ENCODE measurements at places on chromosomes 5 and 9.

GRCh38 chr9:109953813-109954497 is 174.0 kb downstream of the PALM2AKAP2 start:
- no peak for DNase-seq

GRCh38 chr9:124697326-124698200 is 73.5 kb downstream of the NR6A1 start:
- DNase-seq: no peak

- no peak for DNase-seq
Observed at GRCh38 chr5:132595624-132596023, 38.8 kb downstream of the RAD50 start.

DNA sequence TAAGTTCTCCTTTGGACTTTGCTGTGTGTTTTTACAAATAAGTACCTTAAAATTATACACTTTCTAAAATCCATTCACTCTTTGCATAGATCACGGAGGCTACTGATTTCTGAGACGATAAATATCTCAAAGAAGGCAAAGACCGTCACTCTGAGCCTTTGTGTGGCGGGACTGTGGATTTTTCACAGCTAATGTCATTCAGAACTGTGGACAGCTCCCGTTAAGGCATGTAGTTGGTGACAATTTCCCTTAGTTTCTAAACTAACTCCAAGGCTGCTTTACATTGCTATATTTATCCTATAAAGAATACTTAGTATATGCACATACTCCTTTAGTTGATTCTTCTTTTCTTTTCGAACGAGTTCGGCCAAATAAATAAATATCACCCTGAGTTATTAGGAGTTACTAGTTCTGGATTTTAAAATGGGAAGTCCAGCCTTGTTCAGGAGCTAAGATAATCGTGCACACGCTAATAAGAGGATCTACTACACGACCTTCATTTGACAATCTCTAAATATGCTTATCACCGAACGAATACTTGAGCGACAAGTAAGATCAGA is 1.8 kb downstream of the HCN1 start:
- no peak for DNase-seq

GRCh38 chr9:127451858-127452656 is 747 bp downstream of the LRSAM1 start:
- no peak for DNase-seq

- no peak for DNase-seq
Observed at GRCh38 chr9:90251316-90251715, 391.3 kb downstream of the DIRAS2 start.

GRCh38 chr9:95626885-95627558 is 110.3 kb upstream of the PTCH1 start:
- DNase-seq: no peak

GRCh38 chr5:36529142-36529541 is 77.3 kb upstream of the SLC1A3 start:
- DNase-seq: no peak

GRCh38 chr5:176441921-176442323 is 6.3 kb upstream of the FAF2 start:
- no peak for DNase-seq

DNA sequence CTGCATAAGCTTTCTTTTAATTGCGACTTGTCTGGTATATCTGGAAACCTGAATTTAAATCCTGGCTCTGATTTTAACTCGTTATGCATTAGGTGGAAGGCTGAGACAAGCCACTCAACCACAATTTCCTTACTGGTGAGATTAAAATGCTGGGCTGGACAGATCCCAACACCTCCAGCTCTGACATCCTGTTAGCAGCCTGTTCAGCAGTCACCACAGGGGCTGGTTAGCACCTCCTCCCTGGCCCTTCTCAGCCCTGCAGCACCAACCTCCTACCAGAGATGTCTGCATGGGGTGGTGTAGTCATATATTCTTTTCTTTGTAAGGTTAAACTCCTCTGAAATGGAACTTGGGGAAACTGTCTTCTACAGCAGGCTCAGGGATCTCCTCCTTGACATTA is 156.5 kb upstream of the NFIL3 start:
- no peak for DNase-seq

GRCh38 chr5:10329820-10330481 is 22.2 kb upstream of the CMBL start:
- no peak for DNase-seq

DNA sequence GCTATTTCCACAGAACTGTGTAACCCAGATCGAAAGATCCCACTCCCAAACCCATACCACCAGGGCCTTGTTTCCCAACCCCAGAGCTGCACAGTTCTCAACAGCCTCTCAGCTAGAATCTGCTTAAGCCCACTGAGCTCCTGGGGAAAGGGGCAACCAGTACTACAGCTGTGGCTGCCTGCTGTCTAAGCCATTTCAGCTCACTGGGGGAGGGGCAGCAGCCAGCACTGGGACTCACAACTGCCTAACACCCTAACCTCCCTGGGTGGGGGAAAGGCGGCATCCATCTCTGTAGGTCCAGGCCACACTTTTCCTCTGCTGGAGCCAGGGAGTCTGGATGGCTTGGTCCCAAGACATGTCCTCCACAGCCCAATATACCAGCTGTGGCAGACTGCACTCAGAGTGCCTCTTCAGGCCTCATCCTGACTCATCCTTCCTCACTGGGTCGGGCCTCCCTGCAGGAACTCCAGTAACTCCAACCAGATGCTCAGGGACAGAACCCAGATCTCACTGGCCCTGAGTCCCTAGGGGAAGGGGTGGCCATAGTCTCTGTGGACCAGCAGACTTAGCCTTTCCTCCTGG is 241.4 kb downstream of the HINT1 start:
- no peak for DNase-seq

GRCh38 chr5:33612386-33612785 is 171.6 kb downstream of the TARS1 start:
- DNase-seq: no peak

DNA sequence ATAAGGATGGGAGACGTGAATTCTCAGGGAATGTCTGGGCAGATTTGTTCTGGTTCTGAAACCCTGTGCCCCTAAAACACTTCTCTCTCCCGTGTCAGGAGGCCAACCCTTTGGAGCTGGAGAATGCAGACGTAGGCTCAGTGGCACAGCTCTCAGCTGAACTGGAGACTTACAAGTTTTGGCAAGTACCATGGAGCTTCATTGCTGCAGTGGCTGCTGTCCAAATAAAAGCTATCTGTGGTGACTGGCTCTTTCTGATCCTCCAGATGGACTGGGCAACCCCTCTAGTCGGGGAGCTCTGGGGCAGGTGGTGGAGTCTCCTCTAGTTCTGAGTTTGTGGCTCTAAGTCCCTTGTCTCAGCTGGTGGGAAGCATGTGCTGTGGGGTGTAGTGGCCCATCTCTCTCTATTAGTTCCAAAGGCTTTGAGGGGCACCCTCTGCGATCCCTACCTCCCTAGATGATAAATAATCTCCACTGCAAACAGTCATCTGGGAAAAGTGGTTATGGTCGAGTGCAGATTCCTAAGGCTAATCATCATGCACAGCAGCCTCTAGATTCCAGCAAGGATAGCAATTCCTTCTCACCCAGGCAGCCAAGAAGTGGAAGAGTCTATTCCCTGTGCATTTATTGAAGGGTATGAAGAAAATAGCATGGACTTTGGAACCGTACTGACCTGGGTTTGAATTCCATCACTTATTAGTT is 204.2 kb upstream of the KLF4 start:
- DNase-seq: no peak

DNA sequence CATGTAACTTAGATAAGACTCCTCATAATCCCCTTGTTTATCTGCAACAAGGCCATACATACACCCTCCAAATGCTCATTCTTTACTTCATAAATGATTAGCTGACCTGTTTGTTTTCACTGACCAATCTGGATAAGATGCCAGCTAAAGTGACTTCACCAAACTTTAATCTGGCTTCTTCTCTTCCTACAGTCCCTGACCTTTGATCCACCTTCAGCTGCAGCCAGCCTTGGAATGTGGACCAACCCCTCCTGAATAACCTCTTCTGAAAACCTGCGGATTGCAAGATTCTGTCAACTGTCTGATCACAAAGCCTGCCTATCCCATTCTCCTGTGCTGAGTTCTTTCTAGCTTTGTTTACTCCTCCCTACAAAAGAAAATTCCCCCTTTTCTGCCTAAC is 476.8 kb downstream of the LRRC70 start:
- DNase-seq: no peak

DNA sequence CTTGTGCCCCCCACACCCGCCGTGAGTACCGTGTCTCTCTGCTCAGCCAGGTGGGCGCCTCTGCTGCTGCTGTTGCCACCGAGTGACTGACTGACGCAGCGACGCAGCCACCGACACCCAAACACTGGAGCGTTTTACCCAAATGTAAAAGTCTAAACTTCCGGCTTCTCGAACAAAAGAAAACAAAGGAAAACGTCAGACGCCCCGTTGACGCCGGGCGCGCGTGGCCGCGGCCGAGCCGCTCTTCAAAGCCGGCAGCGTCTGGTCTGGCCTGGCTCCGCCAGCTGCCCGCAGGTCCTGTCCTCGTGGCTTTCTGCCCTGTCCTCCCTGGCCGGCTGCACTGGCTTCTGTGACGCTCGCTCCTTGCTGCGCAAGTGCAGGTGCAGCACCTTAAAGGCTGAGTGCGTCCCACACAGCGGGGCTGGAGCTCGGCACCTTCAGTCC is 41.4 kb upstream of the CLPTM1L start:
- DNase-seq: no peak

DNA sequence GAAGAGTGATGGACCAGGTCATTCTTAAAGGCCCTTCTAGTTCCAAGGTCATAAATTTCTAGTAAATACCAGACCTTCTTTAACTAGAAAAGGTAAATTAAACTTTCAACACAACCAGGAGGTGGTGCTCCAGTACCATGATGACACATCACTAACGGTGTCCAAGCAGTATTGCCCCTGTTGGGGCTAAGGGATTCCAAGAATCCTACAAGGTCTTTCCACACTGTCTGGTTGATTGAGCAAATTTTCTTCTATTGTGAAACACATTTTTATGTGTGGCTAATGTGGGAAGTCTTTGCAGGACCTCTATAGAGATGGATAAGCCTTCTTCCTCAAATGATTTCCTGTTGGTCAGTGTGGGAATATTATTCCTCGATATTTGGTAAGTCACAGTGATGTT is 459.6 kb upstream of the PAPPA start:
- DNase-seq: no peak

DNA sequence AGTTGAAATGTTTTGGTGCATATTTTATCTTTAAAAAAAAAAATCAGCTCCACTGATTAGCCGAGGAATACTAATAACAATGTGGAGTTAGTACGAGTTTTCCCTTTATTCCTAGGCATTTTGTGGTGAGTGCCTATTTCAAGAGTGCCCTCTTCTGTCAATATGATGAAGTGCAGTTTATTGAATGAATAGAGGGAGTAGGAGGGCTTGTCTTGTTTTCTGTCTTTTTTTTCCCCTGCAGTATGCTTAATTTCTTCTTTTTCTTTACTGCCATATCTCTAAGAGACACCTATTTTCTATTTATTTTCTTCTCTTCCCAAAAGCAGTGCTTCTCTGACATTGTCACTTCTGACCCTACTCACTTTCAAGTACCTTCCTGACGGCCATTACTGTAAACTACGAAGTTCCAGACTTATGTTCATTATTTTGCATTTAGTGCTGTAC is 169.6 kb upstream of the PITX1 start:
- no peak for DNase-seq

DNA sequence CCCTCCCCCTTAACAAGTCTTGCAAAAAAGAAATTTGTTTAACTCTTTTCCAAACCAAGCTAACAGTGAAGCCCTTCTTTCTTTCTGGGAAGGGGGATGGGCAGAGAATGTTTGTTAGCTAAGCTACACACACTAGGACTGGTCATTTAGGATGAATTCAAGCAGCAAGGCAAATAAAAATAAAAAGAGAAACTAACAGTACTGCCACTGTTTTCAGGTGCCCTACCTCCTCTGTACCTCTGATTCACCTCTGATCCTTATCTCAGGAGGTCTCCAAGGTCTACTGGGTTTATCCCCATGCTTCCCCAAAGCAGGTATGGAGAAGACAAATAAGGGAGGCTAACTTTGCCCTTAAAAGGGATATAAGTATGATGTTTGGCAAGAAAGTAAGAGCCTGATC is 52.9 kb downstream of the ELL2 start:
- DNase-seq: no peak

GRCh38 chr9:124347206-124347967 is 67.9 kb downstream of the PSMB7 start:
- DNase-seq: no peak

- no peak for DNase-seq
Observed at GRCh38 chr5:113034182-113034773, 57.7 kb downstream of the DCP2 start.

- no peak for DNase-seq
Observed at GRCh38 chr5:172090976-172091547, 84.6 kb upstream of the FBXW11 start.
